ENCODE measurements at places on chromosomes 6 and 20.
A peak's percentile ranks its signal among the peaks of the same experiment; 100 is the strongest.

GRCh38 chr6:34462551-34462971 is 3.3 kb upstream of the PACSIN1 start:
- no peak for DNase-seq

GRCh38 chr20:41533537-41534136 is 84.5 kb downstream of the CHD6 start:
- no peak for DNase-seq

DNA sequence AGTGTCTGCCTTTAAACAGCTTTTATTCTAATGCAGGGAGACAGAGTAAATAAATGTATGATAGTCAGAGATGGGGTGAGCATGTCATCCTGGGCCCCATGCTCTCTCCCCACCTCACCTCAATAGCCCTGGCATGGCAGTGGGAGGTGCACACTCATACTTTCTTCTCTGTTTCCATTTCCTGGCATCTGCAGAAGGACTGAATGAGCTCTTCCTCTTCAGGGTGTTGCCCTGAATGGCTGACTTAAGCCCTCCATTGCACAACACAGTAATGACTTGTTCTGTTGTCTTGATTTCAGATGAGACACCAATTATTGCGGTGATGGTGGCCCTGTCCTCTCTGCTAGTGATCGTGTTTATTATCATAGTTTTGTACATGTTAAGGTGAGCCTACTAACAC is 57.0 kb upstream of the GNRH2 start:
- peak; percentile 86 for DNase-seq

- no peak for DNase-seq
These were observed 14.9 kb upstream of the MAPK13 start for GRCh38 chr6:36115412-36115811.

DNA sequence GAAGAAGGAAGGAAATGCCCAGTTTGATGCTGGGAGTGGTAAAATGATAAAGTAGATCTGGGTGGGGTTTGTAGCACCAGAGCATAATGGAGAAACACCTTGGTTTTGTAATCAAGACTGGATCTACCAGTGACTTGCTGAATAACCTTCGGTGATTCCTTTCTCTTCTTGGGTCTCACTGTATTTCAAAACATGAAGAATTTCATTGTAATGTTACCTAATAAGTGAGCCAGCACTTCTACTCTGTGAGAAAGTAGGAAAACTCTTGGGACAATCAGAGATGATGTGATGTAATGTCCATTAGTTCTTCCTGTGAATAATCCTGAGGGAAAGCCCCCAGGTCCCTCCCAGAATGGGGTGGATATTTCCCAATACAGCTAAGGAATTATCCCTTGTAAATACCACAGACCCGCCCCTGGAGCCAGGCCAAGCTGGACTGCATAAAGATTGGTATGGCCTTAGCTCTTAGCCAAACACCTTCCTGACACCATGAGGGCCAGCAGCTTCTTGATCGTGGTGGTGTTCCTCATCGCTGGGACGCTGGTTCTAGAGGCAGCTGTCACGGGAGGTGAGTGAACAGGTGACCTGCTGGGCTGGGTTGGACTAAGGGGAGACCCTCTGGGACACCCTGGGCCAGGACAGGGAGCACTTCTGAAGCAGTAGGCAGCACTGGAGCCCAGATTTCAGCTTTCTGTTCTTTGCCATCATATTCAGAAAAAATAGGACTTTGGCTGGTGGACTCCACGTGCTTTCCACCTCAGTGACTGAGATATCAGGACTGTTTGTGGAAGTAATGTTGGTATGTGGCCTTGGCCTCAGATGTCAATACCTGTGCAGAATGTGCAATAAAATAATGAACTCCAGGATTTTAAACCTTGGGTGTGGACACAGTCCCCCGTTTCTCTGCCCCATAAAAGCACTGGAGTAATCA is at the start of gene PI3:
Gene PI3 (plus strand): TSS at position 469 of the 931 bp plus-strand sequence. CDS start 21 bp downstream, at position 490.
- DNase-seq: peak; percentile 92

GRCh38 chr6:53244958-53245357 is 96.3 kb upstream of the GCM1 start:
- DNase-seq: no peak

GRCh38 chr20:3135507-3136070 is 24.1 kb downstream of the FASTKD5 start:
- DNase-seq: peak; percentile 41

DNA sequence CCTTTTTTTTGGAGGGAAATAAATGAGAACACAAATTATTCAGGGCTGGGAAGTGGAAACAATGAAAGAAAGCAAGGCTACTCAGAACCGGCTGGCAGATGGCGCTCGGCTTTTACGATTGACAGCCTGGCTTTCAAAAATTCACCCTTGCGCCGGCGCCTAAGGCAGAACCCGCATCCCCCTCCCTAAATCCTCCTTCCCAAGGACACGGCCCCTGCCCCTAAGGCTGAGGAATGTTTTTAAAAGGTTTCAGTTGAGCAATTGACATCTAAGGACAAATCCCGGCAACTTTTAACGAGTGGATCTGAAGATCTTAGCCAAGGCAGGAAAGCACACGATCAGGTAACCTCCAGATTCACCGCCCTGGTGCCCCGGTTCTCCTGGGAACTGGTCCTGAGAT is 16.3 kb downstream of the GNAS start:
- no peak for DNase-seq

DNA sequence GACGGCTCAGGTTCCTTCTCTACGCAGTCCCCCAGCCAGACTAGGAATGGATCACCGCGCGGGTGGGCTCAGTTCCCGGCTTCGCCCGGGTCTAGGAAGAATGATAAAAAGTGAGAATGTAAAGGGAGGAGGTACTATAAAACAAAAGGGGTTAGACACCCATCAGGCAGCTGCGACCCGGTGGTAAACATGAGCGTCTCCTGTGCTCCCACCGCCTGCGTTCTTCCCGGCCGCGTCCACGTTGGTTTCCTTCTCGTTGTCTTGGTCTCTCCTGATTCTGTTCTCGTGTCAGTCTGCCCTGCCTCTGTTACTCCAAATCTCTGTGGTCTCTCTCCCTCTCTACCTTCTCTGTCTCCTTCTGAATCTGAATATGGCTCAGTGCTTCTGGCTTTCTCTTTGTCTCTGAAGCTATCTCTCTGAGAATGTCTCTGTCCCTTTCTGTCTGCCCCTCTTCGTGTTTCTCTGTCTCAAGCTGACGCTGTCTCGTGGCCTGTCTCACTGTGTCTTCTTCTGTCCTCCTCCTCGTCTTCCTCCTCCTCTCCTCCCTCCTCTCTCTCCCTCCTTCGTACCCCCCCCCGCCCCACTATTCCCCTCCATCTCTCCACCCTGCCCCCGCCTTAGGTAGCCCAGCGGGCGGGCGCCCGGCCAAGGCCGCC is 41.6 kb upstream of the FOXP4 start:
- DNase-seq: no peak

DNA sequence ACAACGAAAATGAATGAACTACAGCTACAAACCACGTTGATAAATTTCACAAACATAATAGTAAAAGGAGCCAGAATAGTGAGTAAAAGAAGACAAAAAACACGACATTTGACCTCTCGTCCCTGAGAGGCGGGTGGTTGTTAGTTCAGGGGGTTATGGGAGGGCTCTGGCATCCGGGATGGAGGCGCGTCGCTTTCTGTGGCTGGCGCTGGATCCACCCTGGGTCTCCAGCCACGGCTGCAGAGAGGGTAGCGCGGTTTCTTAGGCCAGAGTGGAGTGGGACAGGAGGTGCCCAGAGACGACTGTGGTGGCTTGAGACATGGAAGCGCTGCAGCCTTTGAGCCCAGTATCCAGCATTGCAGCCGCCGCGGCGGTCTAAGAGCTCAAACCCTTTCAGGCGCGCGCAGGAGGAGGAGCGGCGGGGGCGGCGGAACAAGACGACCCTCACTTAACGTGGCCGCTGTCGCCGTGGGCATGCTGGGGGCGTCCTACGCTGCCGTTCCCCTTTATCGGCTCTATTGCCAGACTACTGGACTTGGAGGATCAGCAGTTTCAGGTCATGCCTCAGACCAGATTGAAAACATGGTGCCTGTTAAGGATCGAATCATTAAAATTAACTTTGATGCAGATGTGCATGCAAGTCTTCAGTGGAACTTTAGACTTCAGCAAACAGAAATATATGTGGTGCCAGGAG is 3.7 kb upstream of the ZSCAN23 start:
- no peak for DNase-seq

GRCh38 chr6:24451581-24452388 is 37.6 kb downstream of the GPLD1 start:
- DNase-seq: peak; percentile 12

DNA sequence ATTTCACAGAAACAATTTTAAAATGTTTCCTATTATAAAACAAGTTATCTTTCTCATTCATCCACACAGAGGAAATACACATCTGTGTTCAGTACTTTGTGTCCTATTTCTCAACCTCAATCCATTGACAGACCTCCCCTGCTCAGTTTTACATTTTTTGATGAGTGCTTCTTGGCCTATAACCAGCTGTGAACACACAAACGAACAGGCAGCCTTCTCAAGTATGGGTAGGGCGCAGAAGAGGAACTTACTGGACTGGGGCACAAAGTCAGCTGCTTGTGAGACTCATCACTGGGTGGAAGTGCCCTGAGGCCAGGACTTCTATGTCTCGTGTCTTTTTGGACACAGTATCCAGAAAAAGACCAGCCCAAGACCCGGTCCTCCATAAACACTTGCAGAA is 2.8 kb downstream of the RPS6KA2 start:
- peak; percentile 55 for DNase-seq

DNA sequence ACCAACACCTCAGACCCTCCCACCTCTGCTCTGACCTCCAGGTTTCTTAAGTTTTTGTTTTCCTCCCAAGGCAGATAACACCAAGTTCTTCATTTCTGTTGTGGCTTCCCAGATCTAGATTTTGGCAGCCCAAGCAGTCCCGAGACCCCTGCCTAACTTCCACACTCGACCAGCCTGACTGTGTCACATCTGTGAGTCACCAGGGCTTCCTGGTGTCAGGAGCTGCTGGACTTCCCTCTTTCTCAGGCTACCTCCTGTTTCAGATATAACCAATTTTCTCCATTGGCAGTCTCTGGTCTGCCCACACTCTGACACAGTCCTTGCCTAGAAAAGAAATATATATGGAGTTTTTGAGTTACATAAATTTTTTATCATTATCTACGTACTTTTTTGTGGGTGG is 46.1 kb upstream of the CCN6 start:
- DNase-seq: no peak

GRCh38 chr6:47133230-47134000 is 91.3 kb upstream of the ADGRF1 start:
- DNase-seq: no peak

GRCh38 chr20:19543101-19543500 is 215.0 kb upstream of the RIN2 start:
- no peak for DNase-seq

GRCh38 chr6:158321960-158322359 is 9.7 kb downstream of the TULP4 start:
- DNase-seq: peak; percentile 44

GRCh38 chr6:11668455-11668854 is 110.1 kb downstream of the ADTRP start:
- DNase-seq: no peak

DNA sequence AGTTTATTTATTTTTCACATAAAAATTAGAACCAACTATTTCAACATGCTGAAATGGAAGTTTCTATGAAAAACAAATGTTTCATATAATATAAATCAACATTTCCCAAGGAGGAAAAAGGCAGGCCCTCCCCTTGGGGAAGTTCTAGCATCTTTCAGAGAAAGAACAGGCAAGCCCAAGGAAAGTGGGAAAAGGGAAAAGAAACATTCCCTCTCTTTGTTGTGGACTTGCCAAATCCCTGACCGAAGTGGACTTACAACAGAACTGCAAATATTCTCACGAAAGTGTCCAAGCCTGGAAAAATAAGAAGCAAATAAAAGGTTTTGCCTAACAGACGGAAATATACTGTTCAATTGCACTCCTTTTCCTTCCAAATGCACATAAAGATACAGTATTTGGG is 214.4 kb downstream of the ATXN1 start:
- no peak for DNase-seq

- DNase-seq: no peak
These were observed 50.8 kb upstream of the TGM3 start for GRCh38 chr20:2244993-2245392.

GRCh38 chr6:163956571-163957407 is 542.3 kb downstream of the QKI start:
- DNase-seq: peak; percentile 60

- DNase-seq: no peak
These were observed 93.6 kb upstream of the BHLHE23 start for GRCh38 chr20:63100174-63100925.

- no peak for DNase-seq
These were observed 157.5 kb downstream of the UNC5CL start for GRCh38 chr6:40881501-40881900.

DNA sequence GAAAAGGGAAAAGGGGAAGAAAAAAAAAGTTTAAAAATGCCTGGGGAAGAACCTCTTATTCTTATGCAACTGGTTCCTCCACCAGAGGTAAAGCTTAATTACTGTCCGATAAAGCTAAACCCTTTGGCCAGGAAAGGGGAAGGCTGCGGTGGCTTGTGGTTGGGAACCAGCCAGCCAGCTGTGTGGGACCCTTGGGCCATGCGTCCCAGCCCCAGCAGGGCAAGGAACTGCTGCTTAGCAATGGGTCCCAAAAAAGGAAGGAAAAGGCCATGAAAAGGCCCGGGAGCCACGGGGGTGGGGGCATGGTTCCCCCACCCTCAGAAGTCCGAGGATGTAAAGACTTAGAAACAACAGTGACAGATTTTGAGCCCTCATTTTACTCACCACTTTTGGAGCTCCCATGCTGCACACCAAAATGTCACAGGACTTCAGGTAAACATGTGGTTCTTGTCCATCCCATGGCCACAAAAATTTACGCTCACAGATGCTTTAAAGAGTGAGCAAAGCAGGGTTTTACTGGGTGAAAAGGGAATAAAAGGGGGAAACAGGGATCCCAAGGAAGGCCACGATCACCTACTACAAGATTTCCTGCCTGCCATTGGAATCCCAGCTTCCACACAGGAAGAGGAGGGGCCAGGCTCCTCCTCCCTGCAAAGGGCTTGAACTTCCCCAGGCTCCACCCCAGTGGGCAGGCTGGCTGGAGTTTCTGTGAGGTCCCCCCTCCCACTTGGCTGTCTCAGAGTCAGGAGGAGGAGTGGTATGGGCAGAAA is 1234.7 kb upstream of the GJE1 start:
- no peak for DNase-seq

- no peak for DNase-seq
These were observed 112.0 kb upstream of the SNX9 start for GRCh38 chr6:157711060-157711459.

DNA sequence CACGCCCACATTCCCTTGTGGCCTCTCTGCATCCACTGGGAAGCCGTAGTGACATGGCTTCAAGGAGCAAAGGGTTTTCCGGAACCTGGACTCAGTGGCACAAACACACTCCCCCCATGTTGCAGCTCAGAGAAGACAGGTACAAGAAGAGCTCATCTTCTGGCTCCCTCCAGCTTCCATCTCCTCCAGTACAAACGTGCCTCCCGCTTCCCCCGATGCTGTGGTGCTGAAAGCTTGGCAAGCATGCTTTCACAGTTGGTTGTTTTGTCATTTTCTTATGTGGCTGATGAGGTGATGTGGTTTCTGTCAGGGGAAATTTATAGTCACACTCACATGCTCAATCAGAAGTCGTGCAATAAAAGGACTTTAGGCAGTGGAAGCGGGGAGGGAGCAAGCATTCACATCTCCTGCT is 258.5 kb downstream of the KIF16B start:
- no peak for DNase-seq

- DNase-seq: peak; percentile 79
These were observed 91.4 kb downstream of the CDH26 start for GRCh38 chr20:60049601-60050000.

GRCh38 chr6:141472162-141472928 is 660.4 kb upstream of the GJE1 start:
- no peak for DNase-seq

All from bronchial epithelial cell (primary cell).